ENCODE measurements at places on chromosomes 4 and X.
A peak's percentile ranks its signal among the peaks of the same experiment; 100 is the strongest.

- no peak for DNase-seq
Measured at GRCh38 chr4:138909587-138909986, 106.0 kb upstream of the NOCT start.

DNA sequence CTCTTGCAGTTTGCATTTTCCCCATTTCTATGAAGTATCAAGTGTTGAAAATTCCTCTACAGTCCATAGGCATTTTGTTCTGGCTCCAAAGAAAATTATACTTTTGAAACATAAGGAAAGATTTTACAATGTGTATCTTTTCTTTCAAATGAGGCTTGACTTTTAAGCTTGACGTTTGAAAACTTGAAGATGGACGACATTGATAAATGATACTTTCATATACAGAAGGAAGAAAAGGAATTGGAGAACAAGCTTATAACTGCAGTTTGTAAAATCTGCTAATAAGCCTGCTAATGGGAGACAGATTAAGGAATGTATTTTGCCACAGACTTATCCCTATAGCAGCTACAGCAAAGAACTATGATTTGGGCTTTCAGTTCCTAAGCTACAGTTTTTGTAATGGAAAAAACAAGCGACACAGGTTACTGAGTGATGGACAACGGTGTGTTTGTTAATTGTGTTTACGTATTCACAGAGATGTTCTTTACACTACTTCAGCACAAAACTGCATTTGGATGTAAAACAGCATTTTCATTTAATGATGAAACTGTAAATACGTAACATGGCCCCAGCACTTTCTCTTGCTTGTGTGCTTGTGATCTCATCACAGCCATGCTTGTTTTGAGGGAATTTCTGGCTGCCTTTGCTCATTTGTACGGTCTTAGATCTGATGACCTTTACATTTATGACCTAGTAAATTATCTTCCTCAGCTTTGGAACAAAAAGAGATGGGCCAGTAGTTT is 83.2 kb upstream of the FAT1 start:
- DNase-seq = no peak

DNA sequence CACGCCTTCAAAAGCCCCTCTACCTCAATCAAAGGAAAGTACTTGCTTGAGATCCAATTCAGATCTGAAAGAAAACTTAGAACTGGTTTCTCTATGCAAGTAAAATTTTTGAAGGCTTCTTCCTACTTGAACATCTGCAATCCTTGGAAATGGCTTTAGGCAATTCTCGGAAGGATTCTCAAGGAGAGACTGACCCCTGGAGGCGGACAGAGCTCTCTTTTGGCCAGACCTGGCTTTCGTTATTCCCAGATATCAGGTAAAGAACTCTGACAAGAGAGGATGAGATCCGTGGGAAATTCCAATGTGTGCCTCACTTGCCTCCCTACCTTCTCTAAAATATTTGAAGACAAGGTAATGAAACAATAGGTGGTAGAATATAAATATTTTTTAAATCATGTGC is 670.3 kb upstream of the FAM241A start:
- peak; percentile 55 for DNase-seq

DNA sequence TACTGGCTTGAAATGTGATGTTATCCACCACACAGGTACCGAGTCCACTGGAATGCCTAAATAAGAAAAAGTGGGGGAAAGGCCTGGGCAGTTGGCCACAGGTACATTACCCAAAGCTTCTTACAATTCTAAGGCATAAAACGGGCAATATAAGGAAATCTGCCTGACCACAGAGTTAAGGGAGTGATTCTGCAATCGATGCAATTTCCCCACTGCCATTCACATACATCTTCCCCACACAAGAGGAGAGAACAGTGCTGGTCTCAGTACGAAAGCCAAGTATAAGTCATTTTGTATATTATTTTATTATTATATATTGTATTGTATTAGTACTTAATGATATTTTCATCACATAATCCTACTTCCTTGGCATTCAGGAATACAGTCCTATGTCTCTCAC is 30.6 kb downstream of the RFC1 start:
- no peak for DNase-seq

DNA sequence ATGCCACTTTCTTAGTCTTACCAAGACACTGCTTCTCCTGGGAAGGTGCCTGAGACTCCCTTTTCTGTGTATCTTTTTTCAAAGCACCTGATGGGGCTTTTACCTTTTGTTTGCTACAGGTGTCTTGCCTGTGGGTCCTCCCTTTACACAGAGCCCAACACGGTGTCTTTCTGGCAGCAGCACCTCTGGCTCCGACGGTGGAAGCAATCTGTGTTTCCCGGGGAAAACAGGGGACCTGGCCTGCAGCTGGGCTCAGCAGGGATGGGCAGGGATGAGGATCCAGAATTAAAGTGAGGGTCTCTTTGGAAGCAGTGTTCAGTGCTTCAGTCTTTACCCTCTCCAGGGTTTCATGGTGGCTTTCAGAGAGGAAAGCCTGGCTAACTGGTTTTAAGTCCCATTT is 11.3 kb downstream of the POU4F2 start:
- DNase-seq = no peak

DNA sequence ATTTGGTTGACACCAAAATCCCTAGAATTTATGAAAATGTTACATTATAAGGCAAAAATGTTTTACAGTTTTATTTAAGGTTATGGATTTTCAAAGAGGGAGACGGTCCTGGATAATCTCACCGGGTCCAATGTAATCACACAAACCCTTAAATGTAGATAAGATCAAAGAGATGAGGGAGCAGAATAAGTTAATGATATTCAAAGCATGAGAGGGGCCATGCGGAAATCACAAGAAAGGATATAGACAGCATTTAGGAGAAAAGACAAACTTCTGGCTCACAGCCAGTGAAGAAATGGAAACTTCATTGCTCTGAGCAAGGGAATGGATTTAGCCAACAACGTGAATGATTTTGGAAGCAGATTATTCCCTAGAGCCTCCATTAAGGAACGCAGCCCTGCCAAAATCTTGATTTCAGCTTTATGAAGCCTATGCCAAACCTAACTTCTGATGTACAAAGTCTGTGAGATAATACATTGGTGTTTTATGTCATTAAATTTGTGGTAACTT is 684.4 kb upstream of the GNPDA2 start:
- DNase-seq = no peak

- DNase-seq = no peak
Measured at GRCh38 chrX:9062641-9063040, 28.7 kb upstream of the FAM9B start.

- DNase-seq = no peak
Measured at GRCh38 chr4:1411436-1412375, 5.5 kb upstream of the NKX1-1 start.

DNA sequence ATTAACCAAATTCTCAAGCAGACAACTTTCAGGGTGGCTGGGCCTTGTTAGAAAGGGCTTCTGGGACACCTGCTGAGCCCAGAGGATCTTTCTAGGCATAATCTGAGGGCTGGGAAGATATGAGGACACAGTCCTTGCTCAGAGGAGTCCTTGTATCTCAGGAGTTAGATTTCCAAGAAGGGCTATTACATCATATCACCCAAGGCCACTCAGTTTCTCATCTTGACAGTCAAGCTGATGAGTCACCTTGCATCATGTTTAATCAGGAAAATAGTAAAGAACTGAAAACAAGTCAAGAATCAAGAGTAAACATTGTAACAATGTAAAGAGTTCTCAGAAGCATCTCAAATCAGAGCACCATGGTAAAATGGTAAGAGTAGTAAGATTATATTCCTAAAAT is 4.0 kb downstream of the PCYT1B start:
- DNase-seq = peak; percentile 2

DNA sequence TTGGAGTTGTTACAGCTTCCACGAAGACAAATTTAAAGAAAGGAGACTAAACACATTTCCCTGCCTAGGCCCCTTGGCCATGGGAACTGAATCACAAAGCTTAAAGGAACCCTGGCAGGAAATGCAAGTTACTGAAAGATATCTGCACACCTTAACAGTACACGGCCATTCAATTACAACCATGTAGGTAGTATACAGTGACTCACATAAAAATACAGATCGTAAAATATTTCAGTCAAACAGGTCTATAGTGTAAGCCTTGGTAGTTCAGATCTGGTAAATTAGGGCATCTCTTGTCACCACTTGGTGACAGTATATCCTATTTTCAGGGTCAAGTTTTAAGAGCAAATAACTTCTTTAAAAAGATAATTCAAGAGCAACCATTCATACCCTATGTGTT is 112.0 kb downstream of the ATG4A start:
- DNase-seq = no peak

DNA sequence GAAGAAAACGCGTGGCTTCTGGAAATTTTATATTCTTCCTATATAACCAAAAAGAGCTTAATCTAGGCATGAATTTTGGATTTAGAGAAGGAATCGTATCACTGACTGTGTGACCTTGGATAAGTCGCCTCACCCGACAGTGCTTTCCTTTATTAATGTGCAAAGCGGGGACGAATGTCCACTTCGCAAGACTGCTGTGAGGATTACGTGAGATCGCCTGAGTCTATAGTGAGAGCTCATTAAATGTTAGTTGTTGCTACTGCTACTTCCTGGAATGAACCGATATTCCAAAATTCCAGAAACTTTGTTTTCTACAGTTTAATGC is 448 bp upstream of the TBC1D8B start:
- no peak for DNase-seq

- DNase-seq = no peak
Measured at GRCh38 chr4:16992566-16993225, 94.3 kb upstream of the LDB2 start.

DNA sequence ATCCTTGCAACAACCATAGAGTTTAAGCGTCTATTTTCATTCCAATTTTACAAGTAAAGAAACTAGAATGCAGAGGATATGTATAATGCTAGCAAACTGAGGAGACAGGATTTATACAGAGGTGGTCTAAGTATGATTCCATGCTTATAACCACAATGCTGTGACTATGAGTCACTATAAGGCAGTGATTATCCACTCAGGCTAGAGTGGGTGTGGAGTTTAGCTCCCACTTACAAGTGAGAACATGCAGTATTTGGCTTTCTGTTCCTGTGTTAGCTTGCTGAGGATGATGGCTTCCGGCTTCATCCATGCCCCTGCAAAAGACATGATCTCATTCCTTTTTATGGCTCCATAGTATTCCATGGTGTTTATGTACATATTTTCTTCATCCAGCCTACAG is 41.6 kb upstream of the EDA2R start:
- peak; percentile 30 for DNase-seq

DNA sequence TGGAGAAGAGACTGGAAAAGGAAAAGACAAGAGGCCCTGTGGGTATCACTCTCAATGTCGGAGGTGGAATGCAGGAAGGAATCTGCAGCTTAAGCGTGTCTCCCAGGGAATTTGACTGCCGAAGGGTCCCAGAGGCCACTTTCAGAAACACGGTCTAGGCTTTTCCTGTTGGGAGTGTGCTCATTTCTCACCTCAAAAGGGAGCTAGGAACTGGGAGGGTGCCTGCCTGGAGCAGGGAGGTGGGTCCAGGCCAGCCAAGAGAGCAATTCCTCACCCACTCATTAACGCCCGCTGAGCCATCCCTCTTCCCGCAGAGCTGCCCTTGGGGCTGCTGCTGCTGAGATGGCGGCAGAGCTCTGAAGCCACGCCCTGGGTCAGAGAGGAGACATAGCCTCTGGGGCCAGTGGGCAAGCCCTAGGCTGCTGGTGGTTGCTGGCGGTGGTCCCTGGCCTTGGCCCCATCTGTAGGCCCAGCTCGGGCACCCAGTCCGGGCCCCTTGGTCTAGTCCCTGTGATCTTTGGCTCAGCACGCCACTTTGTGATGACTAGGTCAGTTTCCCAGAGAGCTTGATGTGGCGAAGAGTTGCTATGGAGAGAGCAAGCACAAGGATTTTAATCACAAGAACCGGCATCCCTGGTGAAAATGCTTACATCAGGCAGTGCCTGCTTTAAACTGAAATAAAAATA is 4.1 kb downstream of the ZNF185 start:
- DNase-seq = no peak

- no peak for DNase-seq
Measured at GRCh38 chr4:145773581-145774234, 93.8 kb downstream of the C4orf51 start.

DNA sequence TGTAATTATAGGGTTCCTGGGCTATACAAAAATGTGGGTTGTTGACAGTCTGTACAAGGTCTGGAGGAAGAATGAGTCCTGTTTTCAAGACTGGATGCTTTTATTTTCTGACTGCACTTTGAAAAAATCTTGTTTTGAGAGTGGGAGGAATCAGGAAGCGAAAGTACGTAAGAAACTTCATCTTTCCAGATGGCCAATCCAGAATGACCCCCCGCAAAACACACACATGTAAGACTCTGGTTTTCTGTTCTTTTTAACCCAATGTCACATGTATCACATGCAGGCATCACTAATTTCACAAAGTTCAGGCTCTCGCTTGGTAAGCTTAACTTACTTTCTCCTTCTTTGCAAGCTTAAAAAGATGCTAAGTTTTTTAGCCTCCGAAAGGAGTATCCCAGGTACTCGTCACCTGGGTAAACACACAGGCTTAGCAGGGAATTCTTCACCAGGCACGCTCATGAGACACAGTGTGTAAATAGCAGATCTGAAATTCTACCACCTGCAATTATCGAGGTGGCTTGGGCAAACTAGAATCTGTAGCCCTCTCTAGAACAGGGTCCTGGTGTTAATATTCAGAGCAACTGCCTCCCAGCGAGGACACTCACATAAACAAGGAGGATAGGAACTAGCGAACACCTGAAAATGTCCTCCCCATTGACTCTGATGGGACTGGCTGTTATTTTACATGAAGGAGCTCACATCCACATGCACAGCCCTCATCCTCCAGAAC is 90.7 kb downstream of the NSUN7 start:
- no peak for DNase-seq

GRCh38 chr4:174100910-174101309 is 182.6 kb downstream of the FBXO8 start:
- no peak for DNase-seq

DNA sequence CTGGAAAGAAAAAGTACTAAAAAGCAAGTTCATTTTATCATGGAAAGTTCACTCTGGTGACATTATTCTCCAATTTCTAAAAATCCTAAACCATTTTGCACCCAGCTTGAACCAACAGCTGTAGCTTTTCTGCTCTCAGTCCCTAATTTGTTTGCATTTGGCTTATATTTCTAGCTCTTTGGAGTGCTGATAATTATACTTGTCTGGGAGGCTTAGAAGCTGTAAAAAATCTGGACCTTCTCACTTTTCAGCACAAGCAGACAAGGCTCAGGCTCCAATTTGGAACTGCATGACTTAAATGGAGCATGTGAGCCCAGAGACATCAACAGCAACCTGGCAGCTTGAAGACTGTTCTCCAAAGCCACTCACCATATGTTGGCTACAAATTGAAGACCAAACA is 170.9 kb upstream of the PCDH18 start:
- DNase-seq = no peak
